Activated naive CD4-positive, alpha-beta T cell (primary cell): ENCODE measurements at places on chromosomes 1 and 21.

- no peak for DNase-seq
These were observed 59.8 kb upstream of the PLA2G4A start for GRCh38 chr1:186768906-186769305.

- DNase-seq = no peak
These were observed 203.6 kb upstream of the CHODL start for GRCh38 chr21:18041012-18041411.

GRCh38 chr1:98556521-98557158 is 104.9 kb upstream of the SNX7 start:
- no peak for DNase-seq

DNA sequence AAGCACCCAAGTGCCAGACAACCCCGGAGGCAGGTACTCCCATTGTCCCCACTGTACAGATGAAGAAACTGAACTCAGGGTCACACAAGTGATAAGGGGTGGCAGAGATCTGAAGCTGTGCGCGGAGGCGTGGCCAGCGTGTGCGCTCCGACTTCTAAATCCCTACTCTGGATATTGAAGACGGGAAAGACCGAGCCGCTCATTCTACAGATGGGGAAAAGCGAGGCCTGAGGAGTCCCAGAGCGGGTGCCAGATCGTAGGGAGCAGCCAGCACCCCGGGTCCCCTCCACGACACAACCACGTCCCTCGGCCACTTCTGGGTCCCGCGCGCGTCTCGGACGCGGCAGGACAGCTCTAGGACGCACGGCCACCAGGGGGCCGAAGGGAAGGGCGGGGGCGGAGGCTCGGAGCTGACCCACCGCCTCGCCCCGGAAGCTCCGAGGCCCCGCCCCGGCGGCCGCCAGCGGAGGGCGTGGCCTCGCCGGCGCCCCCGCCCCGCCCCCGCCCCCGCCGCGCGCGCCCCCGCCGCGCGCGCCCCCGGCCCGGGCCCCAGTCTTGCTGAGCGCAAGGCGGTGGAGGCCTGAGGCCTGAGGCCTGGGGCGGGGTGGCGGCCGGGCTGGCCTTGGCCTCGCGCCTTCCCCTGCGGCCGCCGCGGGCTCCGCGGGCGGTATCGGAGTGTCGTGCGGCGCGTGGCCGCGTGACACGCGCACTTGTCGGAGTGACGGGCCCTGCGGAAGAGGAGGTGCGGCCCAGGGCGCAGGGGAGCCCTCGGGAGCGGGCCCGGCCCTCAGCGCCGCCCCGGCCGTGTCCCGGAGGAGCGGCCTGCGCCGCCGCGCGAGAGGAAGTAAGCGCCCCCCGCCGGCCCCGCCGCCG is at the start of gene H6PD:
Gene H6PD (plus strand): TSS at position 552 of the 873 bp plus-strand sequence. CDS start 10,161 bp downstream, outside the sequence.
- peak; percentile 52 for DNase-seq

GRCh38 chr1:7373251-7373650 is 397.8 kb upstream of the VAMP3 start:
- DNase-seq = no peak

DNA sequence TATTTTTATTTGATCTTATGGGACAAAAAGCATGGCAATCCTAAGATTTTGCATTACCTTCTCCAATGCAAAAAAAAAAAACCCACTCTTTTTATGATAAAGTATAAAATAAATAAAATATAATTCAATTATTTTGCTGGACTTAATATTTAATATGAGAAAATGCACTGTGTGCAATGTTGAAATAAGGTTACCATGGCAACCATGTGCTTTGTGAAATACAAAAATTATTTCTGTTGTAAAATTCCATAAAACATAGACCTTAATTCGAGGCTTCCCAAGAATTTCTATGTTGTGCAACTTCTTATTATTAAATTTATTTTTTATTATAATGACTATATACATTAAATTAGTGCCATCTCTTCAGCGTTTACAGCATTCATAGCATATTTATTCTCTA is 989.5 kb downstream of the MRPL39 start:
- DNase-seq = no peak

DNA sequence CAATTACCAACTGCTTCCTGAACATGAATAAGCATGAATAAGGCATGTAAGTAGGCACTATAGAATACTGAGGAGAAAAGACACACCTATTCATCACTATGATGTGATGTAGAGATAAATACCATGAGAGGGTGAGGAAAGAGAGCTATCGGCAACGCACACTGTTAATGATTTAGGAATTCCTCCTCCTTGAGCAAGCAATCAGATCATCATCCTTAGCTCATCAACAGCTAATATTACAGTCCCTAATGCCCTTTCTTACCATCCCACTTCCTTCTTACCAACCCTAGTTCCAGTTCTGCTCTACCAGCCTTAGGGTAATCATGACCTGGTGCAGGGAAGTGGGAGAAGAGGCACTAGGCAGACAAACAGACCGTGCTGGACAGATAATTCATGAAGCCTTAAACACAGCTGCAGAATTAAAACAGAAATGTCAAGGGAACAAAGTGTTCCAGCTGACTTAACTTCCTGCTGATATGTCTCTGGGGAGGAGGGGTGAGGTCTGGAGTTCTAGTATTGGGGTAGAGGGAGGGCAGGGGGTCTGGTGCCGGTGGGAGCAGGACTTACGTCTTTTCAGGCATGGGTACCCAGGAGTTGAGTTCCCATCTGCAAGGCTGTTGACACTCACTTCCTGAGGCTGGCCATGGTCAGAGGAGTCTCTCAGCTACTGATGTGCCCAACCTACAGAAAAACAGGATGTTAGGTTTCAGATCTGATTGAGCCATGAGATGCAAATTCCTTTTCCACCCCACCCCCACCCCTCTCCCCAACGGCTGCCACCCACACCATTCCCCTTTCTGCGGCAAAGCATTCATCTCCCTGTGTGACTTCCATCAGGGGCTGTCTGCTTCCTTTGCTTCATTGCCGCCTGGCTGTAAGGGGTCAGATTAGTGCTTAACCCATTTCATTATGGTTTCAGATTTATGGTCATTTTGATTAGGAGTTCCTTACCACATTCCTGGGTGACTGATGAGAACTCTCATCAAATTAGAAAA is 12.6 kb upstream of the RCSD1 start:
- no peak for DNase-seq

DNA sequence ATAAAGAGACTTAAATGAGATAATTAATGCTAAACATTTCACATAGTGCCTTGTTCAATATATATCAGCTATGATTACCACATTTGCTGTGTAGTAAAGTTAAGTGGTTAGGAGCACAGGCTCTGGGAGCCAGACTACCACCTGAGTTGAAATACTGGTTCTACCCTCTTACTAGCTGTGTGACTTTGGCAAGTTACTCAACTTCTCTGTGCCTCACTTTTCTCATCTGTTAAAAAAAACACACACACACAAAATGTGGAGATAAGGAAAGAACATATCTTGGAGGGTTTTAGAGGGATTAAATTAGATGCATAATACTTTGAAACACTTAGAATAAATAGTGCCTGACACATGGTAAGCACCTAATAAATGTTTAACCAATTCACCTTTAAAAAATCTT is 51.8 kb upstream of the NRDC start:
- DNase-seq = no peak

DNA sequence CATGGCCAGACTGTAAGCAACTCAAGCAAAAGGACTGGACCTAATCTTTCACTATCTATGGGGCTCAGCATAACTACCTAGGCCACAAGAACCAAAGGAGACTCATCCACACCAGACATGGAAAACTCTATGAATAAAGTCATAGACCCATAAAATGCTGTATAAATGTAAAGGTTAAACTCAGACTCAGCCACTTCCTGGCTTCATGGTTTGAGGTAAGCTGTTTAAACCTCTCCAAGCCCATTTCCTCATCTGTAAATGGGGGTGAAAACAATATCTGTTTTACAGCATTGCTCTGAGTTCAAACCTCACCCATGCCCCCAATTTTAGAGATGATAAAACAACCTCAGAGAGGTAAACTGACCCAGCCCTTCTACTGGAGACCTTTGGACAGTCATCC is 4.0 kb upstream of the SMIM12 start:
- no peak for DNase-seq

- no peak for DNase-seq
These were observed 56.3 kb downstream of the ITGB3BP start for GRCh38 chr1:63466759-63467158.

GRCh38 chr1:204036882-204037655 is 35.8 kb upstream of the SOX13 start:
- no peak for DNase-seq

- DNase-seq = no peak
These were observed 33.6 kb upstream of the ADARB1 start for GRCh38 chr21:45040739-45041138.

- DNase-seq = no peak
These were observed 25.7 kb downstream of the MRPL39 start for GRCh38 chr21:25581582-25581981.

DNA sequence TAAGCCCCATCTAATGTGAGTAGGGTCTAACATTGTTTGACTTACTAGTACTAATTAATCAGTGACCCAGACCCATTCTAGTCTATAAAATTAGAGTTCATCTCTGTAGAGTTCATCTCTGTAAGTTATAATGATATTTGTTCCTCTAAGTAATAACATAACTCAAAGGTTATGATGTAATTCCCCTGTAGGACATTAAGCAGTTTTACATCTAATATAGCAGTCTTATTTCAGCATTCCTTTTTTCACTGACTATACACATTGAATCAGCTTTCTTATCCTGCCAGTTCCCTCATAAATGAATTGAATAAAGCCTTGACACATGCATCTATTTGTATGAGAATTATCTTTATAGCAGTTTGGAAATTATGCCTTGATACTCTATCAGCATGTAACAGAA is 90.9 kb downstream of the SH3GLB1 start:
- no peak for DNase-seq

DNA sequence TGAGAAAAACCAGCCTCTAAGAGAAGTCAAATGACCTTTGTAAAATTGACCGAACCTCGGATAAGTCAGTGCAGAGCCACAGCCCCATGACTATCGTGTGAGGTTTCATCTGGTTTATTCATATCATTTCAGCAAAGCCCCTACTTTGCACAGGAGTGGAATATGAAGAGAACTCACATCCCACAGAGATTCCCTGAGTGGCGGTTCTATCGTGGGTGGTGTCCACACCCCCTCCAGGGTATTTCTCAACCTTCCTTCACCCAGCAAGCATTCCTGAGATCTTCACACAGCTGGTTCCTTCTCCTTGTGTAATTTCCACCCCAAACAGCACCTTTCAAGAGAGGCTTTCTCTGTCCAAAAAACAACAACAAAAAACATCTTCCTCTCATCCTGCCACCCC is 47.5 kb downstream of the EVA1C start:
- DNase-seq = no peak

- DNase-seq = no peak
These were observed 26.3 kb upstream of the EPB41 start for GRCh38 chr1:28887835-28888682.

- DNase-seq = no peak
These were observed 50.5 kb downstream of the CNN3 start for GRCh38 chr1:94876362-94876761.

DNA sequence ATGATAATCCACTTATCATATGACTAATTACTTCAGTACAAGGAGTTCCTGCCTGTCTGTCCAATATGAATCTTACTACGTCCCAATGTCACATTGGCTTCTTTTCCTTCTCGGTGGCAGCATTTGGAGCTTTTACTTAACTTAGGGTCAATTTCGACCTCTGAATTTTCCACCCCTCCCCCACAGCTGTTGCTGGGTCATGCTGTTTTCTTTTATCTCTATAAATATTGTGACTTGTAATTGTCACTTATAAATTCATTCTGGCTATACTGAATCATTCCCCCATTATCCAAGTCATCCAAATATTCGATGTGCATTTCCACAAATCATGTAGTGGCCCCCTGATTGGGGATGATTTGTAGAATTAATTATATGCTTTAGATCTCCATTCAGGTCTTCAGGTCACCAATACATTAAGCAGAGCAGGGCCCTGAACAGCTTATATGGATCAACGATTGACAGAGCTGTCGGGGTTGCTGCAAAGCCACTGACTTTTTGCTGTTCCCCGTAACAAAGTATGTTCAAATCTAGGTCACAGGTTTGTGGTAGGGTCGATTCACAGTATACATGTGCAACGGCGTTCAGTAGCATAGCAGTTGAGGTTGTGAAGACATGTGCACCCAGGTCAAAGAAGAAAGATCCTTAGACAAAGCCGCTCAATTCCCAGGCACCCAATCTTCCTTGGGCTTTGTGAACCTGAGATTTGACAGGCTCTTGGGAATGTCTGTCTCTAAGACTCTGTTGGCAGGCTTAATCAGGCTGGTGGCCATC is 18.3 kb upstream of the RNU1-4 start:
- DNase-seq = no peak

DNA sequence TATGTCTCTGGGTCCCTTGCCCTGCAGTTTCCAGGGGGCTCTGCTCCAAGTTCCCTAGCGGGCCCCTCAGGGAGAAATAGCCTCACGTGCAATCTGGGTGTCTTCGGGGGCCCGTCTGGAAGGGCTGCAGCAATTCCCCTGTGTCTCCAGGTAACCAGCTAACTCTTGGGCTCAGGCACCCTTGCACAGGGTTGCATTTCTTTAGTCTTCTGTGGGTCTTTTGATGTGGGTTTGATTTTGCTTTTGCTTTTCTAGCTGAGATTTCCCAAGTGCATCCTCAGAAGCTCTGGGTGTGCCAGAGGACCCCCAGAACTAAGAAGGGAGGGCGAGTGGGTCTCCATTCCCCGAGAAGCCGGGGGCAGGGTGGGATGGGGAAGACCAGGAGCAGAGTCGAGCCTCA is 75.7 kb downstream of the SPSB1 start:
- DNase-seq = no peak

- DNase-seq = no peak
These were observed 617 bp upstream of the ADGRL2 start for GRCh38 chr1:81799939-81800694.

GRCh38 chr1:207745839-207746767 is 5.8 kb upstream of the CD46 start:
- no peak for DNase-seq

DNA sequence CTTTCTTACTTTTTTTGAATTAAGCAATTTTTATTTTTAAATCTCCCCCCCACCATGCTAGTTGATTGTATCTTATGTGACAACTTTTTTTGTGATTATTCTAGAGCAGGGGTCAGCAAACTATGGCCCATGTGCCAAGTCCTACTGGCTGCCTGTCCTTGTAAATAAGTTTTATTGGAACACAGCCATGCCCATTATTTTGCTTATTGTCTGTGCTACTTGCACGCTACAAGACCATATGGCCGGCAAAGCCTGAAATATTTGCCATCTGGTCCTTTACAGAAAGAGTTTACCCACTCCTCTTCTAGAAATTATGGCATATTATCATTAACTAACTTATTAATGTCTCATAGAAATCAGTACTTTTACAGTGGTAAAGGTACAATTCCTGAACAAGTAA is 51.7 kb downstream of the AK5 start:
- no peak for DNase-seq

DNA sequence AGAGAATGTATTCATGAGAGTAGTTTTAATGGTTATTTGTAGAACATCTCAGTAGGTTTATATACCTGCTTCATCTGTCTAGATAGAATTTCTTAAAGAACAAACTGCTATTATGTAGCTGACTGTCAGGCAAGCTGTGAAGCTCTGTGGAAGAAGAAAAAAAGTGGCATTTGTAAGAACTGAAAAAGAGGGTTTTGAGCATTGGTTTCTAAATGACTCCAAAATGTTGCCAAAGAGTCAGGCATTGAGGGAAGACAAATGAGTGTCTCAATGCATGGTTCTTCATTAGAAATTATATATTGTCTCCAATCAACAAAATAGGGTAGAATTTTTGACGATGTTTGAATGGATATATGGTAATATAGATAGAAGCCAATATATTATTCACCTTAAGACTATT is 1276.1 kb downstream of the KCNT2 start:
- no peak for DNase-seq

- no peak for DNase-seq
These were observed 1237.2 kb downstream of the PLA2G4A start for GRCh38 chr1:188065917-188066316.
